Ecto neural progenitor cell (in vitro differentiated cells): ENCODE measurements at places on chromosomes 16 and 17.

DNA sequence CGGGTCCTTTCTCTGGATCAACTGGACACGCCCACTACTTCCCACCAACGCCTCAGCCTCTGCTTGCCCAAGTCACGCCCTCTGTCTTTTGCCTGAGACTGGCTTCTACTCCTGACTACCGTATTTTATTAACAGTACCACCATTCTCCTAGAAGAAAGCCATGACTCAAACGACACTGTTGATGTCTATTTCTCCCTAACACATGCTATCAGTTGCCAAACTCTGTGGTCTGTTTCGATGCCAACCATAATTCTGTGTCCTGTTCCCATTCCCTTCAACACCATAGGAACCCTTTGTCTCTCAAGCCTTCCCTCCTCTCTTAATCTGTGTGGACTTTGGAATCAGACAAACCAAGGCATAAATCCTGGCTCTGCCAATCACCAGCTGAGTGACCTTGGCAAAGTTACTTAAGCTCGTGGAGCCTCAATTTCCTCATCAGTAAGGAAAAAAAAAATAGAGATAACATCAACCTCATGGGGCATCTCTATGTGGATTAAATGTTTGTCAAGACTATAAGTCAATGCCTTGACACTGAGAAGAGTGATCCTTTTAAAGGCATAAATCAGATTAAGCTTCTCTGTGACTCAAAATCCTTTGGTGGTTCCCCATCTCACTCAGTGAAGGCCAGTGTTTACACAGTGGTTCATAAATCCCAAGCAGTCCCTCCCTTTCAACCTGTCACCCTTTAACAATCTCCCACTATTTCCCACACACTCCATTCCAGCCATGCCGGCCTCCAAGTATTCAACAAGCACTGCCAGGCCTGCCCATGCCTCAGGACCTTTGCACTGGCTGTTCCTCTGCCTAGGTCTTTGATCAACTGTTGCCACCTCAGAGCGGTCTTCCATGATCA lies 45.6 kb downstream of the ERN1 start:
- DNase-seq = no peak

GRCh38 chr17:44830359-44831288 lies 537 bp upstream of the GJC1 start:
- peak; percentile 78 for DNase-seq

GRCh38 chr16:11147033-11147753 lies 108.8 kb downstream of the SOCS1 start:
- DNase-seq = no peak

- DNase-seq = no peak
Observed at GRCh38 chr16:73617738-73618137, 569.8 kb upstream of the ZFHX3 start.

- no peak for DNase-seq
Observed at GRCh38 chr17:6729531-6729930, 16.4 kb upstream of the SLC13A5 start.

DNA sequence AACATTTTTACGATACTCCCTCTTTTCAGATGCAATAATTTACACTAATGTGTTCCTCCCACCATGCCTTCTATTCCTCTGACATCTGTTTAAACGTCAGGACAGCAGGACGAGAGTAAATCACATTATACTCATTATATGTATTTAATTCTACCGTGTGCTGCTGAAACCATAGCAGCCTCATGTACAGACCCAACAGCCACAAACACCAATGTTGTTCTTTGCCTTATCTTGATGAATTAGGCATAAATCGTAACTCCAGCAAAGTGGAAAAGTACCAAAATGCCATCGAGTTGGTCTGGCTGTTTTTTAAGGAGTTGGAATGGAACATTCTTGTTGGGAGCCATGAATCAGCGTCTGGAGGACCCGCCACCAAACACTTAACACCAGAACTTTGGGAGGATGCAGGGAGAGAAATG lies 82.9 kb upstream of the FOXF1 start:
- no peak for DNase-seq

DNA sequence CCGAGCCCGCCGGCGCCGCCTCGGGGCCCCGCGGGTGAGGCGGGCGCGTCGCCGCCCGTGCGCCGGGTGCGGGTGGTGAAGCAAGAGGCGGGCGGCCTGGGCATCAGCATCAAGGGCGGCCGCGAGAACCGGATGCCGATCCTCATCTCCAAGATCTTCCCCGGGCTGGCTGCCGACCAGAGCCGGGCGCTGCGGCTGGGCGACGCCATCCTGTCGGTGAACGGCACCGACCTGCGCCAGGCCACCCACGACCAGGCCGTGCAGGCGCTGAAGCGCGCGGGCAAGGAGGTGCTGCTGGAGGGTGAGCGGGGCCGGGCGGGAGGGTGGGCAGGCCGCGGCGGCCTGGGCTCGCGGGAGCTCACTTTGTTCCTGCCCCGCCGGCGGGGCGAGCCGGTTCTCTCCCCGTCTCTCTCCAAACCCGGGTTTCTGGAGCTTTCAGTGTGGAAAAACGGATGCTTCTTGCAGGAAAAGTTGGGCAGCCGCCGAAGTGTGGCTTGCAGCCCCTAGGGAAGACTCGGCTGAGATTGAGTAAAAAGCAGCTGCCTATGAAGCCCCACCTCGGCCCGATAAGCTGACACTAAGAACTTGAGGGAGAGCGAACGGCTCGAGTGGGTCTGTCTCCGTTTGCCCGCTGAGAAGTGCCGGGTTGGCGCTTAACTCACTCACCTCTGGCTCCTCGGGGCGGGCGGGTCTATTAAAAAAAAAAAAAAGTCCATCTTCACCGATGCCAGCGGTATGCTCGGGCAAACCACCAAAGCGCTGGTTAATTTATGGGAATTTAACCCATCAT lies 677 bp downstream of the SNTB2 start:
- peak; percentile 81 for DNase-seq

GRCh38 chr17:63984651-63985386 lies 12.1 kb upstream of the SCN4A start:
- no peak for DNase-seq

- no peak for DNase-seq
Observed at GRCh38 chr17:82400206-82400605, 17.9 kb upstream of the HEXD start.

GRCh38 chr16:10386517-10387100 lies 748 bp downstream of the ATF7IP2 start:
- no peak for DNase-seq

GRCh38 chr17:50133028-50133768 lies 3.2 kb upstream of the SAMD14 start:
- DNase-seq = no peak

DNA sequence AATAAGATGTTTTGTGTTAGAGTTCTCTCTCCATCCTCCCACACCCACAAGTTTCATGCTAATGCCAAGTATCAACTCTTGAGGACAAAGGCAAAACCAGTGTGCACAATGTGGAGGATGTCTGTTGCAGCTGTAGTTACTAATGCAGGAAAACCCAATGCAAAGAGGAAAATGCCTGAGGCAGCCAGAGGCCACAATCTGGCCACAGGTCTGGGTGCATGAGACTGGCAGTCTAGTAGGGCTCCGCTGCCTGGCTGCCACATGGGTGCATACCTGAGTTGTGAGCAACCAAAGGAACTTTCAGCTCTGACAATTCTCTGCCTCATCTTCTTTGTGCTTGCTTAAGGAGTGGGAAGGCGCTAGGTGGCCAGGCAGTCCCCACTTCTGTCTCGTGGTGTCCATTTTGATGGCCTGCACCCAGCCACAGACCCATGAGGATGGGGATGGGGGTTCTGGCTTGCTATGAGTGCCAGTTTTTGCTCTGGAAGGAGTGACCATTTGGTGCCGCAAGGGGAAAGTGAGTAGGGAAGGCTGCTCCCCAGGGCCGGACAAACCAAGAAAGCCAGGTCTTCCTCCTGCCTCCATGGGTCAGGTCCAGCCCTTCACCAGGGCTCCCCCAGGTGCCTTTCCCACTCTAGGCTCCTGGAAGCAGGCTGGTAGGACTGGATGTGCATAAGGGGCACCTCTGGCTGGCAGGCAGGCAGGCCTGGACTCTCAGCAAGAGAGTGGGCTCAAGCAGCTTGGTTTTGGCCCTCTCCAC lies 4.2 kb upstream of the GFOD2 start:
- no peak for DNase-seq

GRCh38 chr17:79850571-79851460 lies 11.6 kb upstream of the CBX4 start:
- DNase-seq = no peak

DNA sequence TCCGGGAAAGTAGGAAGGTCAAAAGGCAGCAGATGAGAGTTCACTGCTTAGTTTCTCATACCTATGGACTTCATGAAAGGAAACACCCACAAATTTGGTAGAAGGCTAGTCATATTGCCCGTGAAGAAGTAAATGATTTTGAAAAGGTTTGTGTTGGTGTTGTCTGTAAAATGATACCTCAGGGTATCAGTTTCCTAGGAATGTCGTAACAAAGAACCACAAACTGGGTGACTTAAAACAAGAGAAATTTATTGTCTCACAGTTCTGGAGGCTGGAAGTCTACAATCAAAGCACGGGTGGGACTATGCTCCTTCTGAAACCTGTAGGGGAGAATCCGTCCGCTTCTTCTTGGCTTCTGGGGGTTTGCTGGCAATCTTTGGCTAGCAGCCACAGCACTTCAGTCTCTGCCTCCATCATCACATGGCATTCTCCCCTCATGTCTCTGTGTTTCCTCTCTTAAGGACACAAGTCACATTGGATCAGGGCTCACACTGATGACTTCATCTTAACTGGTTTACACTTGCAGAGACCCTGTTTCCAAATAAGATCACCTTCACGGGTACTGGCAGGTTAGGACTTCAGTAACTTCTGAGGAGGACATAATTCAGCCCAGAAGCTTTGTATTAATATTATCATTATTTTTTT lies 2.0 kb upstream of the NAE1 start:
- no peak for DNase-seq

- no peak for DNase-seq
Observed at GRCh38 chr17:43840814-43841213, 6.2 kb upstream of the CD300LG start.

- no peak for DNase-seq
Observed at GRCh38 chr17:44848961-44849489, 1.3 kb downstream of the HIGD1B start.

DNA sequence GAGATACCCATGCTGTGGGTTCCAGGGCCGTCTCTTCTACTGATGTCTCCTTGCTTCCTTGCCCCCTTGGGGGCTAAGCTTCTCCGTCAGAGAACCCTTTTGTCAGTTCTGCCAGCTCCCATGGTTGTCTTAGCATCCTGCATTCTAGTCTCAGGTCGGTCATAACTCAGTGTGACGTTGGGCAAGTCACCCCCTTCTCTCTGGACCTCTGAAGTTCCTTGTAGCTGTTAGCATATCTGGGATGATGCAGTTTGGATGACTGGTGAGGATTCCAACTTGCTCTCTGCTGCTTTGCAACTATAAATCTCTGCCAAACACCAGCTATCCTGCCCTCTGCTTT lies 8.9 kb upstream of the MYL4 start:
- peak; percentile 23 for DNase-seq

DNA sequence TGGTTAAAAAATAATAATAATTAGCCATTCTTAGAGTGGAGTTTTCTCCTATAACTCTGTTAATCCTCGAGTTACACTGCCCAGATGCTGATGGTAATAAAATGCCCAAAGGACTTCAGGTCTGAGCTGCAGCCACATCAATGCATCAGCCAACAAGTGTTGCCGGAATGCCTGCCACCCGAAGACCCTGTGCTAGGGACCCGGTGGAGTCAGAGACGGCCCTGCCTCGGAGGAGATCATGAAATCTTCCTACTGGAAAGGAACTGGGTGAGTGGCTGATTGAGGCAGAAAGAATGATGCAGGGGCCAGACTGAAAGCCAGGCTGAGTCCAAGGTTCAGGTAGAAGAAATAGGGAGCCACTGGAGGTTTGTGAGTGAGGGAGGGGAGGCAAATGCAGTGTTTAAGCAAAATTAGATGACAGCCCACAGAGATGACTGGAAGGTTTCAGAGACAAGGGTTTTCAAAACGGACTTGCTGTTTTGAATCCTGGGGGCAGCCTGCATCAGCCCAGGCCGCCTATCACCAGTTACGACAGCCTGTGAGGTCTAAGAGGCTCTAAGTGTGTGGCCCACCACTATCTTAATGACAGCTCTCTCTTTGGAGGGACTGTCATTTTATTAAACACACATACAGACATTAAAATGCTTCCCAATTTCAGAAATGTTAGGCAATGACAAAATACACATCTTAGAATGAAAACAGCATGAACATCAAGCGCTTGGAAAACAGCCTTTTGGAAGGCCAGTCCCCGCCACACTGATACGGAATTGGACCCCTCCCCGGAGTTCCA lies 100.0 kb downstream of the ZNF423 start:
- no peak for DNase-seq

GRCh38 chr16:19698480-19699465 lies 19.3 kb downstream of the KNOP1 start:
- DNase-seq = no peak

GRCh38 chr16:79412783-79413225 lies 187.7 kb downstream of the MAF start:
- DNase-seq = no peak

DNA sequence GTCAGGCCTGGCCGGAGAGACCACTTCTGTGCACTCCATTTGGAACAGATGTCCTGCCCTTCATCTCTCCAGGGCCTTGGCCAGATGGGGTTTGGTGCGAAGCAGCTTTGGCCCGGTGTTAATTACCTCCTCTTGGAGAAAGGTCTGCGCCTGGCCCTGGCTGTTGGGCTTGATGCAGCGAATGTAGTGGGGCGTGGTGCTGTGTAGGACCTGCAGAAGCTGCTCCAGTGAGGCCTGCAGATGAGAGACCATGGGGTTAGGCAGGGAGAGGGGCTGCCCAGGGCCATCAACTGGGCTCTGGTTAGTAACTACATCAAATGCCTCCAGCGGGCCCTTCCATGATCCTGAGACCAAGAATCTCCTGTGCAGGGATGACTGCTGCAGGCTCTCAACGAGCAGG lies 18.7 kb downstream of the ZNHIT3 start:
- DNase-seq = no peak

- DNase-seq = no peak
Observed at GRCh38 chr16:72666267-72666666, 381.7 kb downstream of the ZFHX3 start.

GRCh38 chr16:60107871-60108270 lies 1373.8 kb upstream of the GOT2 start:
- no peak for DNase-seq

- peak; percentile 40 for DNase-seq
Observed at GRCh38 chr17:77692571-77693161, 265.8 kb upstream of the TNRC6C start.

DNA sequence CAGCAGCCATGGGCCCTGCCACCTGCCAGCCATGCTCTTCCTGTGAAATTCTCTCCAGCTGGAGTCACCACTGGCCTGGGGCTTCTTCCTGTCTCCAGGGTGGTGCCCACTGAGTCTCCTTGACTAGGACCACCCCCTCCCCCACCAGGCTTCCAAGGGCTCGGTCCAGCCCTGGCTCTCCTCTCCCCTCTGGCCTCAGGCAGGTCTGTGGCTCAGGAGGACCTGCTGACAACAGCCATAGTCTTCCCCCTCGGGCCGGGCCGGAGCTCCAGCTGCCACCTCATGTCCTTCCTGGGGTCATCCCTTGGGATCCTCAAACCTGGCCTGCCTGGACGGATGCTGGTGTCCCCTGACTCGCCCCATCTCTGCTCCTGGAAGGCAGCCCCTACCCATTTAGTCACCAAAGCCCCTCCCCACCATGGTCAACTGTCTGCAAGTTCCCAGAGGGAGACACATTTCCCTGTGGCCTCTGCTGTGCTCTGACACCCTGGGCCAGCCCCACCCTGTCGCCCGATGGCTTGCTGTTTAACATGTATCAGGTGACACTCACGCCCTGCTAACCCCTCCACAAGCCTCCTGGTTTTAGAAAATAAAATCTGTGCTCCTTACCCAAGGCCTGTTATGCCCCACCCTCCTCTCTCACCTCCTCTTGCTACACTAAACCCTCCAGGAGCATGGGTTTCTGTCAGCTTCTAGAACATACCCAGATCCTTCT lies 186.2 kb downstream of the RBFOX3 start:
- DNase-seq = no peak

GRCh38 chr16:75238132-75238852 lies 13.1 kb downstream of the BCAR1 start:
- no peak for DNase-seq
